ENCODE measurements at places on chromosomes 12 and 14.

DNA sequence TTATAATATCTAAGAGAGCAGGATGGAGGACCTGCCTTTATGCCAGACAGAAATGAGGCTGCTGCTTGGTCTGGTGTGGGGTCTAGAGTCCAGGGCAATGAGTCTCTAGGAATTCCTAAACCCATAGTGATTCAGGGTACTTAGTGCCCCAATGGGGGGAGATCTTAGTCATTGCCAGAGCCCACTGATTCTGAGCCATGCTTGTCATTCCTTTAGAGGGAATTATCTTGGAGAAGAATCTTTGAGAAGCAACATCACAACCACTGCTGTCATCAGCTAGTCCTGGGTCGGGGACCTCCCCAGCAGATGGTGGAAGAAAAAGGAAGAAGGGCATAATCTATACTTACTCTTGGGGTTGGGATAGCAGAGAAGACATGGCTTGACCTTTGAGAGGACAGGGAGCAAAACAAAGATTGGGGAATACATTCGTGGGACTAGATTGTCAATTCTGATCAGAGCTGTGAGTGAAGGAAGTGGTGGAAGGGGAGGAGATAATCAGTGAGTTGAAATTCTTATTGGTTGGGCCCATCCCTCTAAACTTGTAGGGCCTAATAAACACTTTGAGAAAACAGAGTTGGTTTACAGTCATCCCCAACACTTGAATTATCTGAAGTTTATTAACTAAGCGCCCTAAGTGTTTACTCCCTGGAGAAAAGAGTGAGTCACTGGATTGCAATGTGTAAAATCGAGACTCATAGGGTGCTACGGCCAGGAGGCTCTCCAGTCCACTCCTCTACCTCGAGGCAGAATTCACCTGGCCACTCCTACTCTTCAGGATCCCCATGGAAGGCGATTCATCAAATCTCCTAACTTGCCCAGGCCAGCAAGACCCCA is 3.0 kb upstream of the KRT3 start:
- DNase-seq, result no peak

GRCh38 chr12:47736877-47737676 is 11.8 kb upstream of the ENDOU start:
- DNase-seq, result no peak

DNA sequence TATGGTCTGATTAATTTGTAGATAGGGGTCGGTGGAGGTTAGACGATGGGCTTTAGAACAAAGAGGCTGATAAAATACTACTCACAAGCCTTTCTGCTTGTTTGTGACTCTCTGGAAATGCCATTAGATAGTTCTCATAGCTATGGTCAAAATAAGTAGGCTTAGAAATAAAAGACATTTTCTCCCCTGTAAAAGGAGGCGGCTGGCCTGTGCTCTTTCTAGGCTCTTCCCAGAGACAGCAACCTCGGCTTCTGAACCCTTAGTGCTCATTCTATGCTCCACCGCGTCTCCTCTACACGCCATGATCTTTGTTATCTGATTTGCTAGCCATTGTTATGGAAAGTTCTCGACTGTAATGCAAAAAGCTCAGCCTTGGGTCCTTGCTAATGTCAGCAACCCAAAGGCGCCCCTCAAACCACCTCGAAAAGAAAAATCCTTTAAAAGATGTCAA is 64.5 kb downstream of the CRADD start:
- DNase-seq, result no peak

- no peak for DNase-seq
Measured at GRCh38 chr12:8914716-8915526, 612 bp downstream of the PHC1 start.

- no peak for DNase-seq
Measured at GRCh38 chr14:31439561-31439960, 17.7 kb downstream of the DTD2 start.

- DNase-seq, result no peak
Measured at GRCh38 chr12:71981149-71981548, 42.5 kb downstream of the TPH2 start.

GRCh38 chr14:93035917-93036651 is 79.6 kb downstream of the ITPK1 start:
- DNase-seq, result no peak

Data from SIG-M5 (cell line).